ENCODE measurements at places on chromosomes 13 and 19.

DNA sequence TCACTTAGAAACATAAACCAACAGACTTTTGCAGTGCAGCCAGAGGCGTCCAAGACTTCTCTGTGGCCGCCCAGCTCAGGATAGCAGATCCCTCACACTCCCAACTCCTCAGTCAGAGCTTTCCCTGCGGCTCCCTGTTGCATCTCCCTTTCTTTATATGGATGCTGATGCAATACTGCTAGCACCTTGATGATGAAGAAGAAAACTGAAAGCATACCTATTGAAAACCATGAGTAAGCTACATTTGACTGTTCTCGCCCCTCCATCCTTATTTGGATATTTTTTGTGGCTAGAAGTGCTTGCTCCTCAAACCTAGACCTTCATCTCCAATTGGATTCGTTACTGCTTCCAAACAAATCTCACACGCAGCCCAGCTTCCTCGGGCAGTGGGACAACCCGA, 57.3 kb upstream of the UBL3 start:
- no peak for DNase-seq

DNA sequence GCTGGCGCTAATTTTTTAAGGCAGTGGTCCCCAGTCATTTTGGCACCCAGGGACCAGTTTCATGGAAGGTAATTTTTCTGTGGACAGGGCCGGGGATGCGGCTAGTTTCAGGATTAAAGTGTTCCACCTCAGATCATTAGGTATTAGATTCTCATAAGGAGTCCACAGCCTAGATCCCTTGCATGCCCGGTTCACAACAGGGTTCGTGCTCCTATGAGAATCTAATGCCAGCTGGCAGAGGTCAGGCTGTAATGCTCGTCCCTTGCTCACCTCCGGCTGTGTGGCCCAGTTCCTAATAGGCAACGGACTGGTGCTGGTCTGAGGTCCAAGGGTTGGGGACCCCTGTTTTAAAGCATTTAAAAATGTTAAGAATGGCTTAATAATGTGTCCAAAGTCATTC, 54.1 kb downstream of the GPC6 start:
- DNase-seq, result no peak

DNA sequence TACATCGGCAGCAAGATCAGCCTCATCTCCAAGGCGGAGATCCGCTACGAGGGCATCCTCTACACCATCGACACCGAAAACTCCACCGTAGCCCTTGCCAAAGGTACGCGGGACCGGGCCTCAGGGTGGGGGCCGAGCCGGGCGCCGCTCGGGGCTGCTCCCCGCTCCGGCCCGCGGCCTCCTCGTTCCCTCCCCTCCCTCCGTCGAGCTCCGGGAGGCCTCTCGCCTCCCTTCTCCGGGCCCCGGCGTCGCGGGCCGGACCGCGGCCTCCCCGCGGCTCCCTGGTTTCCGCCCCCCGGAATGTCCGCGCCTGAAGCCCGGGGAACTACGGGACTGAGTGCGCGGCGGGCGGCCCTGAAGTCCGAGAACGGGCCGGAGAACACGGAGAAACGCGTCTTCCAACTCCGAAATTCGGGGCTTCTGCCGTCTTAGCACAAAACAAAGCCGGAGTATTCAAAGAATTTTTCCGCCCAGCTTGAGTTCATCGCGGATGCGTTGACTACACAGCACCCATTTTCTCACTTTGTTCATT, 423 bp downstream of the LSM14A start:
- peak; percentile 49 for DNase-seq

DNA sequence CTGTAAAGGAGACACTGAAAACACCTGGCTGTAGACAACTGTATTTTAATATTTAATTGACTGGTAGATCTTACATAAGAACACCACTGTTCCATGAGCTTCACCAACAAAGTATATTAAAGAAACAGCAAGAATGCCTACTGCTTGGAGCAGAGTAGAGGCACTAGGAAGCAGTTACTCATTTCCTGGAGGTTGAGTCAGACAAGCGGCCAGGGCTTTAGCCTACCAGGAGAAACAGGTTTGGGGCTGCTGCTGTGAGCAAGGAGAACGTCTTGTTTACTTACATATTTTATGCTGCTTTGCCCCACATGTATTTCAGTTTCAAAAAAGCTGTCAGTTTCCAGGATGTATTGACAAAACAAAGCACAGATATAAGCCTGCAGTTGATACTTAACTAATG, 33.4 kb downstream of the ALG5 start:
- no peak for DNase-seq

DNA sequence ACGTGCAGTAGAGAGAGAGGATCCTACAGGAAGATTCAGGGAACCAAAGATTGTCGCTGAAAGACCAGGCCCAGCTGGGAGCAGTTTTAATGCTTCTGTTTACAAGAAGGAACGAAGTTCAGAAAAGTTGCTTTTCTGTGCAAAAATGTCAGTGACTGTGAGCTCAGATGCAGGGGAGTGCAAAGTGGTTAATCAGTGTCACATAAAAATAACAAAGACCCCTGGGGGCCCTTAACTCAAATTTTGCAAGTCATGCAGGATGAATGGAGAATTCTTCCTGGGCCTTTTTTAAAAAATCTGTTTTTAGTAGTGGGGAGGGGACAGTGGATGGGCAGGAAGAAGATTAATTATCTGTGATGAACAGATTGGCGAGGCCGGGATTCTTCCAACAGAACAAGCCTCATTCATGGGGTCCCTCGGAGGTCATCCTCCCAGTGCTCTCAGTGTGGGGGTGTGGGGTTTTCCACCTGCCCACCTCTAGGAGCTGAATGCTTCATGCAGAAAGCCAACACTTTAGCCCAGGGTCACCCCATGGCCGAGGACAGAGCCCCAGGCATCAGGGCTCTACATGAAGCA, 167.2 kb downstream of the UQCRFS1 start:
- DNase-seq, result no peak
